Activated naive CD4-positive, alpha-beta T cell treated with Interleukin-2 at 50 U/mL for 16 hours (primary cell): ENCODE measurements at places on chromosomes 1 and 21.

DNA sequence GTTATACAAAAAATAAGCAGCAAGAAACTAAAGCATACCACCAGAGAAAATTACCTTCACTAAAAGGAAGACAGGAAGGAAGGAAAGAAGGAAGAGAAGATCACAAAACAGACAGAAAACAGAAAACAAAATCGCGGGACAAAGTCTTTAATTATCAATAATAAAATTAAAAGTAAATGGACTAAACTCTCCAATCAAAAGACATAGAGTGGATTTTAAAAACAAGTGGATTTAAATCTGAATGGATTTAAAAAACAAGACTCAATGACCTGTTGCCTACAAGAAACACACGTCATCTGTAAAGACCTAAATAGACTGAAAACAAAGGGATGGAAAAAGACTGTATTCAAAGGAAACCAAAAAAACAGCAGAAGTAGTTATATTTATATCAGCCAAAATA is 75.7 kb upstream of the MAGI3 start:
- no peak for DNase-seq

DNA sequence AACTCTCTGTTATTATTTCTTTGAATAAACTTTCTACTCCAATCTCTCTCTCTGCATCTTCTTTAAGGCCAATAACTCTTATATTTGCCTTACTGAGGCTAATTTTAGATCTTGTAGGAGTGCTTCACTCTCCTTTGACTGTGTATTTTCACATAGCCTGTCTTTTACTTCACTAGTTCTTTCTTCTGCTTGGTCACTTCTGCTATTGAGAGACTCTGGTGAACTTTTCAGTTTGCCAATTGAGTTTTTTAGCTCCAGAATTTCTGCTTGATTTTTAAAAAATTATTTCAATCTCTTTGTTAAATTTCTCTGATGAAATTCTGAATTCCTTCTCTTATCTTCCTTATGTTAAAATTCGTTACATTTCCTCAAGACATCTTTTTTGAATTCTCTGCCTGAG is 18.2 kb downstream of the GPR88 start:
- DNase-seq: no peak

DNA sequence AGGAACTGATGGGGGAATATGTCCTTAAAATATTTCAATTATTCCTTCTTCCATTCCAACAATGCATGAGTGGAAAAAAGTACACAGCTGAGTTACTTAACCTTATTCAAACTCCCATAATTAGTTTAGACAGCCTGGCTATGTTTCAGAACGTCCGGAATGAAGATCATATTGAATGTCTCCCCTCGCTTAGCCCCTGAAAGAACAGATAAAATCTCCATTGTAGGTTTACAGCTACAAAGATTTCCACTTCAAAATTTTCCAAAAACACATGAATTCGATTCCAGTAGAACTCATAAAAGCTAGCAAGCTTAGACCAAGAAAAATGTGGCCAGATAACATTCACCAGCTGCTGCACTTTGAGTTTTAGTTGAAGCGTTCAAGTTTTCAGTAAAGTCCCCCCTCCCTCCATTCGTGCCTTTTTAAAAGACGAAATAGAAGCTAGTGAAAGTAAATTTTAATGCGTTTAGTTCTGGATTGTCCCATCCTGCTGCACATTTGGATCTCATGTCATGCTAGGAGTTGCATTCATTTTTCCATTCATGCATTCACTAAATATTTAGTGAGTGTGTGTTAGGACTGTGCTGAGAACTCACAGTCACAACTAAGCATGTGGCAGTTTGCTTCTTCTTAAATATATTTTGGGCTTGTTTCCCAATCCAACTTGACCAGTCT is 29.4 kb upstream of the SSX2IP start:
- no peak for DNase-seq

DNA sequence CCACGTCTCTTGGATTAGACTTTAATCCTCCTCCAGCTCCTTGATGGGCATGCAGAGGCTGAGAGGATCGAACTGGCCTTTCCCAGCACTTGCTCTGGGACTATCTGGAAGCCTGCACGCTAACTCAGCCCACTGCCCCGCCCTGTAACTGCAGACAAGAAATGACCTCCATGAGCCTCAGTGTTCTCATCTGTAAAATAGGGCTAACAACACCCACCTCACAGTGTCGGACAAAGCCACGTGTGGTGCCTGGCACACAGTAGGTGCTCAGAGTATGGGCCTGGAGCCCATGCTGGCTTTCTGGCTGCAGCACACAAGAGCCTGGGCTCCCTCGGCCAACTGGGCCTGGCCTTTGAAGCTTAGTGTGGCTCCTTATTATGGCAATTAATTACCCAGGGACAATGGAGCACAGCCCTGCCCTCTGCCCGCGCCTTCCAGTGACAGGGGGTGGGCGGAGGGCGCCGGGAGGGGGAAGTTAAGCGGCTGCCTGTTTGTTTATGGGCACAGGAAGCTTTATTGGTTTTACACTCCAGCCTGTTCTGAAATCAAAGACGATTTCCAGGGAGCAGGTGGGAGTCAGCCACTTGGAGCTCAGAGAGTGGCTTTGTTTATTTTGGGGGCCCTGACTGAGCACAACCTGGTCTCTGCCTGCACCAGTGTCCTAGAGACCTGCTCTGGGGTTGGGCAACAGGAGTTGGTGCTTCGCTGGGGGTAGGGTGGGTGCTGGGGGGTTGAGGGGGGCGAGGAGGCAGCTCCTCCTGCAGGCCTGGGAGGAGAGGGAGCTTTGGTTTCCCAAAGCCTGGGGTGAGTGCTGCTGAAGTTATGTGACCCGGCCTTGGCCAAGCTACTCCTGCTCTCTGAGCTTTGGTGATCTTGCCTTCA is 31.0 kb downstream of the PAX7 start:
- DNase-seq: no peak

DNA sequence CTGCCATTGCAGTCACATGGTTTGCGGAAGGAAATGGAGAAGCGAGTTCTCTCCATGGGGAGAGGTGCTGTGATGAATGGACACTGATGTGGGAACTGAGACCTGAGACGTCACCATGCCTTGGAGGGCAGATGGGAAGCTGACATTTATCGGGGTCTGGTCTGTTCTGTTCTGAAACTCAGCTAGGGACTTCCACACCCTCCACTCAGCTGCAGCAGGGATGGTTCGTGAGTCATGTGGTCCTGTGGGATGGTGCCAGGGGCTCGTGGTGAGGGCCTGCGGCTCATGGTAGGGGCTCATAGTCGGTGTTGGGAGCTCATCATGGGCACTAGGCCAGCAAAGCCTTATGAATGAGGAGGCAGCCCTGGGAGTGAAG is 6.1 kb downstream of the GPR137B start:
- DNase-seq: no peak

DNA sequence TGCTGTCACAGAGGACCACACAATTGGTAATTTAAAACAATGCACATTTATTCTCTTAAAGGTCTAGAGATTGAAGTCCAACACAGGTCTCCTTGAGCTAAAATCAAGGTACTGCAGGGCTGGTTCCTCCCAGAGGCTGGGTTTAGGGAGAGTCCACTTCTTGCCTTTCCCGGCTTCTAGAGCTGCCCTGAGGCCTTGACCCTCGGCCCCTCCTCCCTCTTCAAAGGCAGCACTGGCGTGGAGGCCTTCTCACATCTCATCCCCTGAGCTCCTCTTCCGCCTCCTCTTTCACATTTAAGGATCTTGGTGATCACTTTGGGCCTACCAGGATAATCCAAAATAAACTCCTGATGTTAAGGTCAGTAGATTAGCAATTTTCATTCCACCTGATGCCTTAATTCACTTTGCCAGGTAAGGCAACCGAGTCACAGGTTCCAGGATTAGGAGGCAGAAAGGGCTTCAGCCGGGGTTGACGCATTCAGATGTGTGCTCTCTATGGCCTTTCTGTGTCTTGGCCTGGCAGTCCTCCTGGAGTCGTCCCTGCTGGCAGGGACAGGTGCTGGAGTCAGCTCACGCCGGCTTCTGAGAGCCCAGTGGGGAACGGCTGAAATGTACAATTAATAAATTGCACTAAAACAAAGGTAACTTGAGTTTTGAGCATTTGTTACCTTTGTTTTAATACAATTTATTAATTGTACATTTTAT is 61.2 kb upstream of the ABCG1 start:
- DNase-seq: no peak

DNA sequence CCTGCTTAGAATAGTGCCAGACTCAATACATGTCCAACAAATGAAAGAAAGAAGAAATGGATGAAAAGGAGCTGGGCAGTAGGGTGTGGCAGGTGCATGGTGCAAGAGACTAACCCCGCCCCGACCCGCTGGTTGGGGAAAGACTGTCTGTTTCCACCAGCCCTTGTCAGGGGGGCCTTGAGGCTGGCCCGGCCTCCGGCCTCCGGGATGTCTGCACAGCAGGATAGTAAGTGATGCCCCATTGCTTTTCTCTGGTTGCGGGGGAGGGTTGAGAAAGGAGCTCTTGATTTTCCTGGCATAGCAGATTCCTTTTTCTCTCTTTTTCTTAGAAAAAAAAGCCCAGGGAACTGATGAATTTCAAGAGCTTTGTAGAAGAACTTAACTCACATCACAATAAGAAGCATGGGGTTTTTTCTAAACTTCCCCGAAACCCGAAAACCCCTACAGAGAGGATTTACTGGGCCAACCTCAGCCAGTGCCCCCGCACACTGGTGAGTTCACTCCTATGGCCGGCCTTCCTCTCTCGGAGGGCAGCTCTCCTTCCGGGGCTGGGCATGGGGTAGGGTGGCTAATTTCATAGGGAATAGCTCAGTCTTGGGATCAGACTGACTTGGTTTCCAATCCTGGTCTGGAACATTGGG is 12.5 kb upstream of the TTC22 start:
- no peak for DNase-seq

GRCh38 chr1:215603319-215603718 is 36.2 kb downstream of the KCTD3 start:
- no peak for DNase-seq

DNA sequence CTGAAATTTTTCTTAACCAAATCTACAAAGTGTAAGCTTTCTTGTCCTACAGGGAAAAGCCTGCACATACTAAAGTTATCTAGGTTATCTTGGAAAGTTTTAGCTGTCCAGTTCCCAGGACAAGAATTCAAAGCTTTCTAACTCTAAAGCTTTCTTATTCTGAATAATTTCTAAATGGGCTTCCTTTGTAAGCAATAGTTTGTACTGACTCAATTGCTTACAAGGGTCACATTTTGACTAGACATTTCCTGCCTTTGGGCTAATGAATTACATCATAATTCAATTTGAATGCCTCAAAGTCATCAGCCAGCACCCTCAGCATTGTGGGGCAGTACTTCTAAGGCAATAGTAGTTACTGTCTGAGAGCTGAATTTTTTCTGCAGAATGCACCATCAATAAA is 223.0 kb downstream of the LTN1 start:
- DNase-seq: no peak

GRCh38 chr1:222104694-222105392 is 363.0 kb upstream of the DUSP10 start:
- no peak for DNase-seq

- DNase-seq: no peak
Measured at GRCh38 chr21:41009398-41010100, 158.4 kb upstream of the BACE2 start.

- no peak for DNase-seq
Measured at GRCh38 chr1:1285102-1285571, 4.9 kb downstream of the SCNN1D start.

DNA sequence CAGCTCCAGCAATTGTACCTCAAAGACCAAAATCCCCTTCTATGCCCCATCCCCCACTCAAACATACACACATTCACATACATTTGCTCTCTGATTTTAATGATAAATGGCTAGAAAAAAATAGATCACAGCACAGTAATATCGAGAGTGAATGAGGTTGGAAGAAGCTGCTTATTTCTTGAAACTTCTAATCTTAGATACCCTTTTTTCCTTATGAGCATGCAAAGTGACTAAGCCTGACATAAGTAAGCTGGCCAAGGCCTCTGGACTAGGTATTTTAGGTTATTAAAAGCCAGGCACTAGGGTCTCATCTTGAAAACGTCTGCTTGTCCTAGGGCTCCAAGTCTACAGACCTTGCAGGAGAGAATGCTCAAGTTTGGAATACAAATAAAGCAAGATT is 133.6 kb downstream of the TGFBR3 start:
- no peak for DNase-seq

DNA sequence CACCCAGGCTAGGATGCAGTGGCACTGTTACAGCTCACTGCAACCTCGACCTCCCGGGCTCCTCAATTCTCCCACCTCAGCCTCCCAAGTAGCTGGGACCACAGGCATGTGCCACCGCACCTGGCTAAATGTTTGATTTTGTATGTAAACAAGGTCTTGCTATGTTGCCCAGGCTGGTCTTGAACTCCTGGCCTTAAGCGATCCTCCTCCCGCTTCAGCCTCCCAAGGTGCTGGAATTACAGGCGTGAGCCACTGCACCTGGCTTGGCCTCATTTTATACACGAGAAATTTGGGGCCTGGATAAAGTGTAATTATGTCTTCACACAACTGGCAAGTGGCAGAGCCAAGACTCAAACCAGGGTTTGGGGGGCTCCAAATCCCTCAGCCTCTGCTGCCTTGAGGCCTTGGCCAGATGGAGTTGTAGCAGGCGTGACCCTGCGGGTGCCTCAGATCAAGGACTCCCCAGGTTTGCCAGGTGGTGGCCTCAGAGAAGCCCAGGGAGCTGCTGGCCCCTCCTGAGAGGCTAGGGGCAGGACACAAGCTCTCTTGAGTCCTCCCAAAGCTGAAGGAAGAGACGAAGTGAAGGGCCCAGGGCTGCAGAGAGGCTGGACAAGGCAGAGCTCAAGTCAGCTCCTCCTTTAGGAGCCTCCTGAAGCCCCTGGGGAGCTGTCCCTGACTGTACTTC is 61.7 kb downstream of the MDM4 start:
- no peak for DNase-seq

DNA sequence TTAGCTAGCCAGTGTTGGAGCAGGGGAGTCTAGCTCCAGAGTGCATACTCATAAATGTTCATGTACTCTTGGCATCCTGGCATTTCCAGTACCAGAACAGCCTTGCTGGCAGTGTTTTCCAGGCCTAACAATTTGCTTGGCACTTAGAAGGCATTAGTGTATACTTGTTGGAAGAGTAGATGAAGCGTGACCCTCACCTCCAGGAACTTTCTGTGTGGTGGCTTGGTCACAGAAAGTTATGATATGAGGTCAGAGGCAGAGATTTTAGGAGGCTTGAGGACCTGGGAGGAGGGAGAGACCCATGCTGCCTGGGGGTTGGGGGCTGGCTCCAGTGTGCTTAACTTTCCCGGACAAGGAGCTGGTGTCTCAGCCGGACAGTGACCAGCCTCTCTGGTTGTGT is 52.7 kb upstream of the GCLM start:
- DNase-seq: no peak
